SHP77 treated with DMSO at 0.1 percent for 48 hours (cell line): ENCODE measurements at places on chromosomes 5 and 9.

- peak; percentile 84 for DNase-seq
These were observed 383.6 kb downstream of the CCDC171 start for GRCh38 chr9:15936306-15936921.

DNA sequence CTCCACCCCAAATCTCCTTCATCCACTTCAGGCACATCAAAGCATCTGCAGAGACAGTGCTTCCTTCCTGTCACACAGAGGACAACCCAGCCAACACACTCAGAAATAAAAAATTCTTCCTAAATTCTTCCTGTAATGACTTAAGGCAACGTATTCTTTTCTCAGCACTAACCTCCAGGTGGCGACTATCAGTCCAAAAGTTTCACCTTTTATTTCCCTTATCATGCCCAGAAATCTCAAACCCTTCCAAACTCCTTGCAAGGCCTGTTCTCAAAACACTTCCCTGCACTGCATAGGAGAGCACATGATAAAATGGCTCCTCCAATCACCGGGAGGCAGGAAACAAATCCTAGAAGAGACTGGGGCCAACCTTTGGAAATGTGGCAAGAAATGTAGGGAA, 35.1 kb downstream of the SLIT3 start:
- no peak for DNase-seq

GRCh38 chr9:124282442-124283227, 24.9 kb downstream of the NEK6 start:
- DNase-seq: no peak

DNA sequence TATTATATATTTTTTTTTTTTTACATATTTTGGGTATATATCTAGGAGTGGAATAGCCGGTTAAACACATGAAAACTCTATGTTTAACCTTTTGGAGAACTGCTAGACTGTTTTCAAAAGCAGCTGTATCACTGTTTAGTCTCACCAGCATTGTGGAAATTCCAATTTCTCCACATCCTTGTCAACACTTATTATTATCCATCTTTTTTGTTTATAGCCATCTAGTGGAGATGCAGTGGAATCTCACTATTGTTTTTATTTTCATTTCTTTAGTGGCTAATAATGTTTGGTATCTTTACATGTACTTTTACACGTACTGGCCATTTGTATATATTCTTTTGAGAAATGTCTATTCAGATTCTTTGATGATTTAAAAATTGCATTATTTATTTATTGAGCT, 22.7 kb upstream of the CCDC180 start:
- DNase-seq: no peak

DNA sequence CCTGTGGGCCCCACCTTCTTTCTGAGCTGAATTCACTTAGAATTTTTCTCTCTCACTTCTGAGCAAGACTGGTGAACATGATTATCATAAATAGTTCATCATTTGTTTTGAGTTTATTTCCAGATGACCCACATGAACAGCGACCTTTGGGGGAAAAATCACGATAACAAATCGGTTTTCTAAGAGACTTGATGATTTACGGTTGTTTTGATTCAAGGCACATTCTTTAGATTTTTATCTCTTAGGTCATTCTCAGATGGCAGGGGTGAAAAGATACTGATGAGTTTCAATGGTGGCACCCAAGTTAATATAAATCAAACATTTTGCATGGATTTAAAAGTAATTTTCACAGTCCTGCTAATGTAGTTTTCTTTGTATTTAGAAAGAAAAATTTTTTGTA, 95.1 kb downstream of the DMXL1 start:
- no peak for DNase-seq

DNA sequence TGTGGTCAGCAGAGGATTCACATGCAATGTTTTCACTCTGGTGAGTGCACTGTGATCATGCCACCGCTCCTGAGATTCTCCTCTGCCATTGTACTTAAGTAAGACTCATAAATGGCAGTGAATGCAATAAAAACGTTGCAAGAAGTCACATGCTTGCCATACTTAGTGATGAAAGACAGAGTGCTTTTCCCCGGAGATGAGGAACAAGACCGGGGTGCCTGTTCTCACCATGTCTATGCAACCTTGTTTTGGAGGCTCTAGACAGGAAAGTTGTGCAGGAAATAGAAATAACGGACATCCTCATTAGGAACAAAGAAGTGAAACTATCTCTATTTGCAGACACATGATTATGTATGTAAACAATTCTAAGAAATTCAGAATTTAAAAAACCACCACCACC, 84.7 kb upstream of the IRX2 start:
- DNase-seq: no peak

GRCh38 chr9:126974594-126974993, 60.0 kb downstream of the RALGPS1 start:
- DNase-seq: no peak

DNA sequence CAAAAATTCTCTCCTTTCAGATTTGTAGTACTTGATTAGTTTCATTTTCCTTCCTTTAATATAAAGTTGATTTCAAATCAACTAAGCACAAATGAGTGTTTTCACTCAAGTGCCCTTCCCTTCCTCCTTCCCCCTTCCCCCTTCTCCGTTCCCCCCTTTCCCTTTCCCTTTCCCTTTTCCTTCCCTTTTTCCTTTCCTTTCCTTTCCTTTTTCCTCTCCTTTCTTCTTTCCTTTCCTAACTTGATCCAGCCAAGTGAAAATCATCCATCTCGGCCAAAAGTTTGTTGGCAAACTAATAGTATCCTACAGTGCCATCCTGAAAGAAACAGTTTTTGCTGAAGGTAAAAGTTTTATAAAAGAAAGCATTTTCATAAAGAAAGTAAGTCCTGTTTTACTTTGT, 85.3 kb upstream of the CD180 start:
- DNase-seq: no peak

DNA sequence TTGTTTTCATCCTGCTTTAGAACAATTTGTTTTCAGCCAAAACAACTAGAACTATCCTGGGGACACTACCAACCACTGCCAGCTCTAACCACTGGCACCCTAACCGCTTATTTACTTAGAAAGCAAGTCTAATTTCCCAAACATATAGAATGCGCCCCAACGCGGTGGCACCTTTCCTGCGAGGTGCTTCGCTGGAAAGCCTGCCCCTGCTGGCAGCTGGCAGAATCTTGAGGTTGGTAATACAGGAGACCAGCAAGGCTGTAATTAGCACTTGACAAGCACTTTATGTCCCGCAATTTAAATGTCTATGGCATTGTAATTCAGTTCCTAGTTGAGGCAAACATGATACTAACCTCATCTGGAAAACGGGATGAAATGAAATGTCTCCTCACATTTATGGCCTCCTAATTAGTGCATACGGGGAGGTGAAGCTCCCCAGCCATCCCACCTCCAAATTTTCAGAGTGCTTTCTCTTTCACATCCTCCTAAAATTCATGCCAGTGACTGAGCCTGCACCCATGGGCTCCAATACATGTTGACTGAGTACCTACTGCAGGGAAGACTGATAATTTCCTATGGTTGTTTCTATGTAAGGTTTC, 30.4 kb downstream of the GABBR2 start:
- no peak for DNase-seq

DNA sequence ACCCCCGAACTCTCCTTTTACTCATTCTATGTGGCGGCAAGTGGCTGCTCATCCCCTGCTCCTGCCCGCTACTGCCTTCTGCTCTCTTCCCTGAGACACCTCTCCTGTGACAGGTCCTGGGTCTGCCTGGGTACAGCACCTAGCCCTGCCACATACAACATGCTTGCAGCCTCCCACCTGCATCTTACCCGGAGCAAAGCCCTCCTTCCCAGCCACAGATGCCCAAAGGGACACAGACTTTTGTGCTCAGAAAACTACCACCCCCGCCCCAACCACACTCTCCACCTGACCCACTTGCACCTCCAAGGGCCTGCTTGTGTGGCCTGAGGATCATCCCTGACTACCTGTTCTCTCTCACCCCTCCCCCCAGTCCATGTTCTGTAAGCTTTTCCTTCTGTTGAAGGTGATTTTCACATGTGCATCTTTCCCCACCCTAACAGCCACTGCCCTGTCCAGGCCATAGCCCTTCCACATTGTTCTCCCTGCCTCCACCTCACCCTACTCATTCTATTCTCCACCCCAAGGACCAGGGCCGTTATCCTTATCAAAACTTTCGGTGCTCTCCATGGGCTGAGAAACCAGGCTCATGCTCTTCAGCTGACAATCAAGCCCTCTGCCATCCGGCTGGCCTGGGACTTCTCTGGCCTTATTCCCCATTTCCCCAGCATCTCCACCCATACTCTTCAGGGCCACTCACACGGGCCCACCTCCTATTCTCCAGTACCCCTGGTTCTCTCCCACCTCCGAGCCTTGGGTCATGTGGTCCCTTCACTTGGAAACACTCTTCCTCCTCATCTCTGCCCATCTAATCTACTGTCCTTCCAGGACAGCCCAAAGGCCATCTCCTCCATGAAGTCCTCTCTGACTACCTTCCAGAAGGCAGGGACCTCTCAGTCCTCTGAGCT, 46.4 kb upstream of the ALDH1B1 start:
- DNase-seq: no peak

- no peak for DNase-seq
These were observed at the start of gene GRIA1 for GRCh38 chr5:153490118-153491037. GRIA1 (plus strand) TSS chr5:153490670.

- DNase-seq: no peak
These were observed 8.9 kb downstream of the B4GALT1 start for GRCh38 chr9:33157960-33158842.

GRCh38 chr9:127522727-127523126, 71.4 kb downstream of the LRSAM1 start:
- DNase-seq: no peak

DNA sequence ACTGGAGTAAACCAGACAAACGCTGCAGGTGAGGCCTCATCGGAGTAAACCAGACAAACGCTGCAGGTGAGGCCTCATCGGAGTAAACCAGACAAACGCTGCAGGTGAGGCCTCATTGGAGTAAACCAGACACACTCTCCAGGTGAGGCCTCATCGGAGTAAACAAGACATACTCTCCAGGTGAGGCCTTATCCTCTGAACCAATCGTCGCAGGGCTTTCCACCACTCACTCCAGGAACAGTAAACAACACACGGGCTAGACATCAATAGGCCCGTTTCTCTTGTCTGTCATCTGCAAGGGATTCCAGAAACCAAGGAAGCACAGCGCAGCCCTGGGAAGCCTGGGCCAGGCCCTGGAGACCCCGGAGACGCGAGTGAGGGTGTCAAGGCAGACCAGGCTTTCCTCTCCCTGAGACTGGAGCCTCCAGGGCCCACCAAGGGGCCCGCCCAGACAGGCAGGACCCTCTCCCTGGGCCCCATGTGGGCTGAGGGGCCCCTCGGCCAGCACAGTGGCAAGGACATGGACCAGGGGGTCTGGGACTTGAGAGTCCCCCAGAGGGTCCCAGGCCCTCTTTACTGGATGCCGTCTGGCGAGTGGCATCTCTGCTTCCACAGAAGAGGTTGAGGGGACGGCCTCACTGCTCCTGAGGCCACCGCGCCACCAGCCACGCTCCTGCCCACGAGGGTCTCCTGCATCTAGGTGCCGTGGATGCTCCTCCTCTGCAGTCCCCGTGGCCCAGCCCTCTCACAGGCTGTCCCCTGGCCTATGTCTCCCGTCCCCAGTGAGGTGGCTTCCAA, 26.4 kb upstream of the NSMF start:
- no peak for DNase-seq

DNA sequence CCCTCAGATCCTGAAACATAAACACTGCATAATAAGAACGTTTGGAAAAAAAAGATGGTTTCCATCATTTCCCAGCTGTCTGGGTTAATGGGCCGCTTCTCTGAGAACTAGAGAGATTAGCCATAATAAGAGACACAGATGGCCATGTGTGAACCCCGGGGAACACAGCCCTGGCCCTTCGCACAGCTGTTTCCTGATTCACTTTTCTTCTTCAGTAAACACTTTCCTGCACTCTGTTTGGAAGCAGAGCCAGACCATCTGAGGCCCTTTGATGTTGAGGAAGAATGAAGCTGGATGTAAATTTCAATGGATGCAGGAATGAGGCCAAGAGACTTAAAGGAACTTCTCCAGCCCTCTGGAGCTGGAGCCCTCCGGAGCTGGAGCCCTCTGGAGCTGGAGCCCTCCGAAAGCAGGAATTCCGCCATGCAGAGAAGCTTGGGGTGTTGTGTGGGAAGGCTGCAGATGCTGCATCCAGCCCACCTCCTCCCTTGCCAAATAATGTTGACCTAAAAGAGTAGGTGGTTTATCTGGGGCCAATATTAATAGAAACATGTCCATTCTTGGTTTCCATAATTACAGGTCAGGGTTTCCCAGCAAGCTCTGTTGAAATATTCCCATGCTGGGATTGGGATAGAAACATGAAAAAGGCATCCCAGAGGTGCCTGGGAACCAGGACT, 218.9 kb downstream of the NXNL2 start:
- DNase-seq: no peak

- no peak for DNase-seq
These were observed 47.7 kb downstream of the AMBP start for GRCh38 chr9:114030364-114030763.

- DNase-seq: no peak
These were observed 40.0 kb downstream of the TTLL11 start for GRCh38 chr9:122053064-122053463.

GRCh38 chr9:17402309-17402708, 176.6 kb upstream of the SH3GL2 start:
- no peak for DNase-seq

GRCh38 chr5:177494346-177495195, 2.8 kb downstream of the PDLIM7 start:
- no peak for DNase-seq

GRCh38 chr5:166062094-166062493, 2229.4 kb upstream of the WWC1 start:
- DNase-seq: no peak

GRCh38 chr5:126301056-126301455, 122.2 kb upstream of the GRAMD2B start:
- no peak for DNase-seq

DNA sequence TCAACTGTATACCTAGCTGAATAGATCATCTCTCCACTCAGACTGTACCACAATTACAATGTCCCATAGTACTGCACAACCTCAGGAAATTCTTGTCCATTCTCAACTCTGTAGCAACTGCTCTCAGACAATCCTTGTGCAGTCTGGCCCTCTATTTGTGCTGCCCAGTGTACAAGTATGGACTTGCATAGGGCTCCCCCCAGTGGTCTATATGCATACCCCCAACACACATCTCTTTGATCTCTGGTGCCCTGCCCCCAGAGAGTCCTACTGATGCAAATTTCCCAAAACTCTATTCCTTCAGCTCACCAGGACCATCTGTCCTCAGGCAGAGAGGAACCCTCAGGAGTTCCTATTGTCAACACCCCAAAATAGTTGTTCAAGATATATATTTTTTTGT, 205.3 kb downstream of the SLCO4C1 start:
- peak; percentile 76 for DNase-seq
